ENCODE measurements at places on chromosomes 7 and 10. TPM values are rescaled to one million over a fixed set of nuclear protein-coding genes. Genes with fewer than 3 reads are reported as not detected.

DLX6 gene
- not detected for polyA plus RNA-seq

CADPS2 gene
- 54.7 TPM for polyA plus RNA-seq

HECW1 gene
- 6.6 TPM for polyA plus RNA-seq

ASAH2 gene
- 3.1 TPM for polyA plus RNA-seq

TRIL gene
- 53.4 TPM for polyA plus RNA-seq

Data from renal cortex interstitium (tissue), 15 donors.